Kidney epithelial cell (primary cell): ENCODE measurements at places on chromosomes 2 and 18. TPM values are rescaled to one million over a fixed set of nuclear protein-coding genes. Genes with fewer than 3 reads are reported as not detected.

DNA sequence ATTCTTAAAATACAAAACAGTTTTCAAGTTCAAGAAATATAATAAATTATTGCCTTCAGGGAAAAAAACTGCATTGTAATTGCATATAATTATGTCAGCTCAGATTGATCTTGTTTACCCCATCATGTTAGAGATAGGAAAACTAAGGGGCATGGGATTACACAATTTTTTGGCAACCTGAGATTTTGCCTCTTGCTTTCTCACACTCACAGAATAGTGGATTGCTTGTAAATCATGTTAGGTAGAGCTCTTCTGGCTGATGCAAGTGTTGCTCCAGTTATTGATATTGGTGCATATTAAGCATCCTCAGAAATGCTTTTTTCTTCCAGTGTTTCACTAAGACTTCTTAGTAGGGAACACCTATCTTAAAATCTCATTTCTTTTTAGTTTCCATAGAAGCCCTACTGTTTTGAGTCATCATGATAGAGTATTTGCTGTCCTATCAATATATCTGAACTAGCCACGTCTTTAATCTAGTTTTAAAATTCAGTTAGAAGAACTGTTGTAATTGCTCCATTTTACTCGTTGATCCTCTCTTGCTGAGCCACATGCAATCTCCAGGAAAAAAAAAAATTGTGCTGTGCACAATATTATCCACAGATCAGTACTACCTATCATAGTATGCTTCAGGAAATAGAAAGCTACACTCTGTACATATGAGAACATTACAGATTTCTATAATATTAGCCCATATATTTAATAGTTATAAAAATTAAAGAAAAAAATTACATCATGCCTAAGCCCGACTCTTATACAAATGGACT is 393.1 kb downstream of the LRP1B start:
- no peak for DNase-seq

The SAP130 gene
- total RNA-seq = 6.6 and 9.3 TPM in 2 replicates

GRCh38 chr18:48947560-48947959 is 3.2 kb downstream of the SMAD7 start:
- DNase-seq = no peak

The KHK gene
- total RNA-seq = 3.1 and 3.8 TPM in 2 replicates

DNA sequence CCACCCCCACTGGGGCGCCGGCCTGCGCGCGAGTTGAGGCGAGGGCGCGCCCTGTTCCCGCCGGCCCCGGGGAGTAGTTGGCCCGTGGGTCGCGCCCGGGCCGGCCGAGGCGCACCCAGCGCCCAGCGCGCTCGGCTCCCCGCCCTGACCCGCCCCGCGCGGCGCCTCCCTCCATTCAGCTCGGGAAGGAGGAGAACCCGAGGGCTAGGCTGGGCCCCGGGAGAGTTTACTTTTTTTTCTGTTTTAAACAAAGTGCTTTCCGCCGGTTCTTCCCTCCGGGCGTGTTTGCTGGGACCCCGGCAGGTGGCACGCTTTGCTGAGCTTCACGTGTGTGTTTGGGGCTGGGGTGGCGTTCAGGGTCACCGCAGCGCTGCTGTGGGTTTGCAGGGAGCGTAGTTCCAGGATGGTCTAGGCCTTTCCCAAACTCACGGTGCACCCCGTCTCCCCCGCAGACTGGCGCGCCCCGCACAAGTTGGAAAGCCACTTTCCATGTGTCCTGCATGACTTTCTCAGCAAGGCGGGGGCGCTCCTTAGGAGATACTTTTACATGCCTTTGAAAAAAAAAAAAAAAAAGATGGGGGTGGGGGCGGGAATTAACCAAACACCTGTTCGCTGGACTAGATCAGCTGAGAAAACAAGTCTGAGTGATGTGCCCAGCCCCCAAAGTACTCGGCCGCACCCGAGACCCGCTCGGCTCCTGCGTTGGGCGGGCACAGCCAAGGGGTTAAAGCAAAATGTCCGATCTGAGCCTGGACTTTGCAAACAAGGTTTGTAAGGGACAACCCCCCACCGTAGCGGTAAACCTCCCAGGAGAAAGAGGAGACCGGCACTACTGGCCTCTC is 825 bp downstream of the ITGA6 start:
- no peak for DNase-seq

GRCh38 chr2:122523143-122523542 is 767.7 kb downstream of the TSN start:
- DNase-seq = no peak

DNA sequence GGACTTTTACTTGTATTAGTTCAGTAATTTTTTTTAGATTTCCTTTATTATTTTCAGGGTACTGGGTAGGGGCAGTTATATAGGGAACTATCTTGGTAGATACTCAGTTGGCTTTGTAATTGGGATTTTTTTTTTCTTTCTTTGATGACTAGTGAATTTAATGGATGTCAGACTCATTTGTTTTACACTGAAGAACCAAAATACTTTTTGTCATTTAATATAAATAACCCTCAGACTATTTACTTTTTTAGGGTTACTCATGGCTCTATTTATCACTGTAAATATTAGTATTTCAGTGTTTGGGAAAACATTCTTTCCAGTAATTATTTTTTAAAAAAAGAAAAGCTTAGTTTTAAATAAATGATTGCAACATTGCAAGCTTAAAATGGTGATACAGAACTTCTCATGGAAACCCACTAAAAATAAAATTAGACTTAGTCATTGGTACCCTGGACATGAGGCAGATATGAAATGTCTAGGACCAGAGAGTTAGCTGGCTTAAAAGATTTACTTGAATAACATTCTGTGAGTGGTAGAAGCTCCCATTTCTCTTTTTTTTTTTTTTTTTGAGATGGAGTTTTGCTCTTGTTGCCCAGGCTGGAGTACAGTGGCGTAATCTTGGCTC is 74.4 kb upstream of the CYP20A1 start:
- no peak for DNase-seq

DNA sequence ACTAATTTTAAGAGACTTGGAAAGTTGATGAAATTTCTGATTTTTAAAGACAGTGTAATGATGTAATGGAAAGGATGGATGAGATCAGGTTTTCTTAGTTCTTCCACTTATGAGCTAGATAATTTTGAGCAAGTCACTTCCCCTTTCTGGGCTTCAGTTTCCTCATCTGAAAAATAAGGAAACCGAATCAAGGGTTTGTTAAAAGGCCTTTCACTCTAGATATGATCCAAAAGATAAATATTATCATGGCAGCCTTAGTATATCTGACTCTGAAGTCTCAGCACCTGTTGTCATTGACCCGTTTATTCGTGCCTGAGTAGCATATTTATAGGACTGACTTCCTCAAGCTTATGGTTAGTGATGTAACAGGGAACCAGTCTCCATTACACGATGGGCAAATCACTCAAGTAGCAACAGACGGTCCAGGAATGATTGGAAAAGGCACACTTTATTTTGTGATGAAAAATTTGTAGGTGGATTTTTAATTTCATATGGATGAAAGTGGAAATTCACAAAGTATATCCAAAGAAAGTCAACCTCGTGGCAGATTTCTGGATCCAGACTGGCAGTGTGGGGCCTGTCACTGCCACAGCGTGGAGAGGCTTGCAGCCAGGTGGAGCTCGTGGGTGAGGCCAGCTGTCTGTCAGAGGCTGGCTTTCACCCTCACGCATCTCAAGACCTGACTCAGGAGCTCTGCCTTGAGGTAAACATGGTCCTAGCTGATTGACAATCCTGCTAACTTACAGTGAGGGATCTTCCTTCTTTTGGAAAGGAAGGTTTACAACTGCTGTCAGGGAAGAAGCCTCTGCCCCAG is 137.9 kb upstream of the CXCR4 start:
- DNase-seq = no peak

DNA sequence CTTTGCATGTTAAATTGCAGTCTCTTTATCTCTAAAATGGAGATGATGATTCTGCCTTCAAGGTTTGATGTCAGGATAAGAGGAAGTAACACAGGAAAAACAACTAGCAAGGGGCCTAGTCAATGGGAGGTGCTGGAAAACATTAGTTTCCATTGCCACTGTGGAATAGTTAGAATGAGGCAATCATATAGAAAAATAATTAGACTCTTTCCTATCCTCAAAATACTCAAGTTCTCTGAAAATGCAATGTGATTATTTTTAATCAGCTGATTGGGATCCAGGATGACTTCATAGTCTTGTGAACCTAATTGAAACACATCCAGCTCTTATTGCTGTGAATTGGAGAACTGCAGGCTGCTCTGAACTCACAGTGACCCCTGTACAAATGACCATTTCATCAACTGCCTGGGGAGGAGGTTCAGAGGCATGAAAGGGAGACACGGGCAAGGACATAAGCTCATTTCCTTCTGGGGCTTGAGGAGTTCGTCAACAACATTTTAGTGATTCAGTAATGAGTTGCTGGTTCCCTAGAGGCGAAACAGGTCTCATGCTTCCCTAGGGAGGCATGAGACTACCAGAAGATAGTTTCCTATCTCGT is 422.5 kb downstream of the LPIN1 start:
- peak; percentile 34 for DNase-seq

DNA sequence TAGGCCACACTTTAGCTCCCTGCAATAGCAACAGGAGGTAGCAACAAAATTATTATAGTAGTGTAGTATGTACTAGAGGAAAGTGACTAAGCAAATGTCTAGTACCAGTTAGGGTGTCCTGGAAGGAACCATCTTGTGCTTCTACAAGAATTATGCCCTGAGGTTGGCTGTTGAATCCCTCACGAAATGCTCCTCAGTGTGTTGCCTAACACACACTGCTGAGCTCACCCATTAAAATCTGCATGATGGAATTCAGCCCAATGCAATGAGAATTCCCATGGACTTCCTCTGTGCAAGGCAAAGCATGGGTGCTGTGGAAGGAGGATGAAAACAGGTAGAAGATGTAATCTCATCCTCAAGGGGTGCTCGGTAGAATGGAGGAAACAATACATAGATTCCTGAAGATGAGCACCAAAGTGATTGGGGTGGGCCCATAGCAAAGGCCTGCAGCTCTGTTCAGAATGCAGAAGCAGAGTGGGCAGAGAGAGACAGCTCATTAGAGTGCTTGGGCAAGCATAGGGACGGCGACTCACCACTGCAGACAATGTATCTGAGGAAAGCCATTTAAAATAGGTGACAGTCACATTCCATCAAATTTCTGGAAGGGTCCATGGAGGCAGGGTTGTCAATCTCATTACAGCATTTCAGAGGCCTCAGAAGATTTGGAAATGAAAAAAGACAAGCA is 1.2 kb upstream of the UGT1A7 start:
- DNase-seq = no peak

- no peak for DNase-seq
Measured at GRCh38 chr2:195343540-195343939, 313.5 kb upstream of the SLC39A10 start.

DNA sequence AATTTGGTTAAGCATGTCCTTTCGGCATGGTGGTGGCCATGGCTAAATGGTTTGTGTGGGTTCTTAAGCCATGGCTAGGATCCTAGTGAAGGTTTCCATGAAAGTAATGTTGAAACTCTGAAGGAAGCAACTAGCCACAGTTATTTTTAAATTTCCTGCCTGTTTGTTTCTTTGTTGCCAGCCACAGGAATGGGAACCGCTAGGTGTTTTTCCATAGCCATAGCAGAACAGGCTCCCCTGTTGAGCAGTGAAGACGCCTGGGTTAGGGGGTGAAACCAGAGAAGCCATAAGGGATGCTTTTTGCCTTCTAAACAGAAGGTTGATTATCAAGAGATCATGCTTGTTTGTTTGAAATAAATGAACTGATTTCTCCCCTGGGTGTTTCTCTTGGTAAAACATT is 60.1 kb upstream of the CHMP1B start:
- no peak for DNase-seq

DNA sequence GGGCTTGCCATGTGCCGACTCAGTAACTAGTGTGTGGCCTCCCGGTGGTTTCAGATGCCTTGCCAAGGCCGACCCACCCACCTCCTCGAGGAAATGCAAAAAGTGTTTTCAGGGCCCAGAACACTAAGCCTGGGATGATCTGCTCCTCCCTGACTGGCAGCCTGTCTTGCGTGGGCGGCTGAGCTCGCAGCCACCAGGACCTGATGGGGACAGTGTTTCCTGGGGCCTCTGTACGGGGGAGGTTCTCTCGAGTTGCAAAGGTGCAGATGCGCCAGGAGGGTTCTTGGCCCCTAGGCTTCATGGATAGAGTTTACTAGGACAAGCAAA is 85.2 kb downstream of the GLI2 start:
- no peak for DNase-seq

- no peak for DNase-seq
Measured at GRCh38 chr2:46702537-46702936, 213.1 kb downstream of the MCFD2 start.

GRCh38 chr2:167191588-167191987 is 303.3 kb downstream of the XIRP2 start:
- DNase-seq = no peak

The UGT1A6 gene
- 0.13 and 0.27 TPM in 2 replicates for total RNA-seq

- no peak for DNase-seq
Measured at GRCh38 chr2:199663157-199663556, 187.8 kb downstream of the FTCDNL1 start.

The CPO gene
- not detected in 2 replicates for total RNA-seq

The FOXI3 gene
- total RNA-seq = 0.21 TPM in 1 of 2 replicates, not detected in the other

The SCN3A gene
- total RNA-seq = under 0.01 and 0.17 TPM in 2 replicates

The TUBB8B gene
- not detected in 2 replicates for total RNA-seq

GRCh38 chr2:117703858-117704257 is 110.6 kb upstream of the DDX18 start:
- no peak for DNase-seq

DNA sequence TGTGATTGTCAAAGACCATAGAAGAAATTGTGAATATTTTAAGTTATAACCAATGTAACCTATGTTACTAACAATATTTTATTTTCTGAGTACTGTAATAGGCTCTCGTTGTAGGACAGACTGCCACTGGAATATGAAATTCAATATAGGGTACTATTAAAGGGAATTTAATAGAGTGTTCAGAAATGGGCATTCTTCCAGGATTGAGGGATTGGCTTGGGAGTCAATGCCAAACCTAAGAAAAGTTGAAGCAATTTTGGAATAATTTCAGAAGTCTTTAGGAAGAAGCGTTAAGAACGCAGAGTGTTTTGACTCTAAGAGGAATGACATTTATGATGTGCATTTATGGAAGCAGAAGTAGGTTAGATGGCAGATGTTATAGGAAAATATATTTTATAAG is 79.0 kb downstream of the ACVR2A start:
- no peak for DNase-seq

DNA sequence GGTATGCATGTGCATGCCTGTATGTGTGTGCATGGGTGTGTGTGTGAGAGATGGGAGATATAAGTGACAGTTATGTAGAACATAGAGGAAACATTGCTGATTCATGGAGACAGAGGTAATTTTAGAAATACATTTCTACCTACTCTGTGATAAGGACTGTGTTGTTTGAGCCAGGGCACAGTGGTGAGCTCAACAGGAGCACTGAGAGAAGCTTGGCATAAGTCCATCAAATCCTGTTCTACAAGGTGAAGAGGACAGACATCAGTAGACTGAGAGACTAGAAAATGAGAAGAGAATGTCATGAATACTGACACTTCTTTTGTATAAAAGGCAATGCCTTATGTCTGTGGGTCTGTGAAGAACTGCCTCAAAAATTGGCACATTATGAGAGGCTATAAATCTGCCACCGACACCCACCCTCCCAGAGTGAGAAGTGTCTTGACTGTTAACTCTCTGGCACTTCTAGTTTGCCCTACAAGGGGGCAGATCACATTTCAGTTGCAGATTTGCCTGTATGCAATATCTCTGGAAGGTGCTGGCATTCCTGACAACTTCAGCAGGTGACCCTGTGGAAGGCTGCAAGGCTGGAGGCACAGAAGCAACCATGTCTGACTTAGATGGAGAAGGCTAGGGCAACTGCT is 962.3 kb upstream of the NRXN1 start:
- DNase-seq = no peak

The ASNSD1 gene
- 34.6 and 39.9 TPM in 2 replicates for total RNA-seq

GRCh38 chr2:239544143-239544917 is 143.5 kb upstream of the HDAC4 start:
- no peak for DNase-seq
